ENCODE measurements at places on chromosomes 1 and 21. TPM values are rescaled to one million over a fixed set of nuclear protein-coding genes. Genes with fewer than 3 reads are reported as not detected.

The NEGR1 gene
- total RNA-seq: 0.62 TPM

The OLFML3 gene
- 2.2 TPM for total RNA-seq

The SEMA4A gene
- 0.49 TPM for total RNA-seq

The IFNLR1 gene
- 0.25 TPM for total RNA-seq

The EEIG2 gene
- total RNA-seq: 26.7 TPM

The CDK18 gene
- 3.0 TPM for total RNA-seq

The GBP7 gene
- not detected for total RNA-seq

The CLDN17 gene
- not detected for total RNA-seq

The DDR2 gene
- total RNA-seq: 51.2 TPM

The COP1 gene
- total RNA-seq: 84.8 TPM

The HSD3B2 gene
- not detected for total RNA-seq

All from MG63 (cell line).